ENCODE measurements at places on chromosomes 7 and 10.

DNA sequence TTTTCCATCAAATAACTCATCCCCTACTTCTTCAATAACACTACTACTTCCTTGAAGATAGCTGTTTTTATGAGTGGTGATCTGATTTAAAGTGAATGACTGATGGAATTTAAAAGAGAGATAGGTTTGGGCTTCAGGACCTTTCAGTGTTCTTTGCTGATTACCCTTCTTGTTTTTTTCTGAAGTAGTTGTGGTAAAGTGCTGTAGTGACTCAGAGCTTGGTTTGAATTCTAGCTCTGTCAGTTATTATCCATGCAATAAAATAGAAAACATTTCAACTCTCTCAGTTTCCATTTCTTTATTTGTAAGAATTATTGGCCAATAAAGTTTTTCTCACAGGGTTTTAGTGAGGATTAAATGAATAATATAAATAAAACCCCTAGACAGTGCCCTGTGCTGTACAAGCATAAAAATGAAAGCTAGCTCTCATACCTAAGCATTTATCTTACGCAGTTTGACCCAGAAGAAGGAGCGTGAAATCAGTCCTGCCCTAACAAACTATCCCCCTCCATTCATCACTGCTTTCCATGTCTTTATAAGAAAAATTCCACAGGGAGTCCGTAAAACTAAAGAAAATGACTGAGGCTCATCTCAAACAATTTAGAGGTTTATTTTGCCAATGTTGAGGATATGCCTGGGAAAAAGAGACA is 25.1 kb upstream of the AKAP9 start:
- DNase-seq = no peak

DNA sequence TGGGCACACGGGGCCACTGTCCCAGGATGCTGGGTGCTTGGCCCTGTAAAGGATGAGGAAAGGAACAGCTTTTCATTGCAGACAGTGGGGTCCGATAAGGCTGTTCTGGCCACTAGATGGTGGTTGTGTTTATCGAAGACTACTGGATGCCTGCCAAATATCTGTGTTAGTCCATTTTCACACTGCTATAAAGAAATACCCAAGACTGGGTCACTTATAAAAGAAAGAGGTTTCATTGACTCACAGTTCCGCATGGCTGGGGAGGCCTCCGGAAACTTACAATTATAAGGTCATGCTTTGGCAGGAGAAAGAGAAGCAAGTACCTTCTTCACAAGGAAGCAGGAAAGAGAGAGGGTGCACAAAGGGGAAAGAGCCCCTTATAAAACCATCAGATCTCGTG is 32.2 kb upstream of the GARS1 start:
- DNase-seq = no peak

- no peak for DNase-seq
Observed at GRCh38 chr7:158536871-158537515, 50.6 kb downstream of the PTPRN2 start.

- no peak for DNase-seq
Observed at GRCh38 chr7:149385195-149385950, 75.5 kb downstream of the ZNF777 start.

DNA sequence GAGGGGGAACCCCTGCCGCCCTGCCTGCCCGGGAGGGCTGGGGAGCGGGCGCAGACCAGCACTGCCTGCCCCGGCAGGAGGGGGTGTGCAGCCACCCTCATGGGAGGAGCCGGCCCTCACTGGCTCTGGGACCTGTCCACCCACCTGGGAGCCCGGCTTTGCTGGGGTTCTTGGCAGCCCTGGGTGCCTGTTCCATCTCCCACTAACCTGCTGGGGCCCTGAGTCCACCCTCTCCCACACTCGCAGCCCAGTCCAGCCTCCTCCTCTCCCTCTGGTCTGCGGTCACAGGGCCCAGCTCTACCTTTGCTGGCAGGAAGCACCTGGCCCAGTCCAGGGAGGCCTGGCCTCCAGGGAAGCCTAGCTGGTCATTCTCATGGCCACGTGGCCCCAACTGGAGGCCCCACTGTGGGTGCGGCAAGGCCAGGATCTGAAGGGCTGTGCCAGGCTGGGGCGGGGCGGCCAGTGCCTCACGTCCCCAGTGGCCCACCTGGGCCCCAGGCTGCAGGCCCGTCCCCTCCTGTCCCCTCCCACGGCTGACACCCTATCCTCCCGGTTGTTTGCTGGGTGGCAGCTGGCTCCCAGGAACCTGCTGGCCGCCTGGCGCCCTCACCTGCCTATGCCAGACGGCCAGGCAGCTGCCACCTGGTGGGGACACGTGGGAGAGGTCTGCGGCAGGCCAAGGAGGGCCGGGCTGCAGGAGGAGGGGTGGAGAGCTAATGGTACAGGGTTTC is at the start of gene TMEM184A:
Gene TMEM184A, minus strand, starts transcription at position 393 of the 731 bp plus-strand sequence. CDS start 721 bp downstream, outside the sequence.
- no peak for DNase-seq

- DNase-seq = no peak
Observed at GRCh38 chr7:149716932-149717307, 56.5 kb downstream of the ZNF467 start.

DNA sequence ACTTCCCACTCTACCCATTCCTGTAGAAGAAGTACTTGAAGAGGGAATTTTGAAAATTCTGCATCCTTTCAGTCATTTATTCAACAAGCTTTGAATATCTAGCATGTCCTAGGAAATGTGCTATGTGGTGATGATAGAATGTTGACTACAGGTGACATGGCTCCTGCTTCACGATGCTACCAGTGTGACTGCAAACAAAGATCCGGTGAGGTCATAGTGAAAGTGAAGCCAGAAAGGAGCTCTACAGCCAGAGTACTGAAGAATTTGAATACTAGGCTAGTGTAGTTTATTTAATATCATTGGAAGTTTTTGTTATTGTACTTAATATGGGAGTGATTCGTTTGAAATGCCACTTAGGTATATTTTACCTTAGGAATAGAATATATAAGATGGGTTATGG is 348.1 kb downstream of the TFEC start:
- no peak for DNase-seq

DNA sequence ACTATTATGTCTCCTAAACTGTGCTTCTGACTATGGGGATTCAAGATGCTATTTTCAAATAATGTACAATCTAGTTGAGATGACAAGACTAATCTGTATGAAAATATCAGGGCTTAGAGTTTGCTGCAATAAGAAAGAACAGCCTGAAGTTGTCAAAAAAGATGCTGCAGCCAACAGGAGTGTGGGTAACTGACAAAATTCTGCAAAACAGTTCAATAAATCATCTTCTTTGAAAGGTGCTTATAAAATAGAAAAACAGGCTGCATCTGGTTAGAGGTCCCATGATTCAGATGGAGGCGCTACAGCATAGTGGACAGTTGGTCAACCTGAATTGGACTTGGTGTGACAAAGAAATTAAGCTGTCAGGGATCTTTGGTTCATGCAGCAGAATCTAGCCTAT is 511.0 kb downstream of the XPNPEP1 start:
- DNase-seq = no peak

- no peak for DNase-seq
Observed at GRCh38 chr7:44984478-44984758, 5.6 kb upstream of the MYO1G start.

DNA sequence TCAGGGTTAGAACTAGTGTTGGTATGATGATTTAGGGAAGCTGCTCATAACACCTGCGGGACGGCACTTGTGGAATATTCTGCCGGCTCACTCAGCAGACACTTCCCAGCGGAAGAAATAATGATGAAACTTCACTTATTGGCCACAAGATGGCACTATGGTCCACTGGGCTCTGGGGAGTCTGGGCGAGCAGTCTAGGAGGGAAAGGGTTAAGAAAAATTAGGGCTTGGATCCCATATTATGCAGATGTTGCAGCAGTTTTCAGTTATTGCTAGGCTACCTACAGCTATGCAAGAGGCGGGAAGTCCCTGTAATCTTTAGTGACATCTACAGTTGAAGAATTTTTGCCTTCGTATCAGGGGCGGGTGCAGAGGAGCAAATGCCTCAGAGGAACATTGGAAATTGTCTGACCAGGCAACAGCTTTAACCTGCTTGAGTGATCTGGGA is 238.7 kb upstream of the PRSS58 start:
- DNase-seq = peak; percentile 16

- DNase-seq = no peak
Observed at GRCh38 chr7:128827248-128827958, 2.8 kb upstream of the FLNC start.

GRCh38 chr10:132859084-132859855 is 73.3 kb upstream of the NKX6-2 start:
- no peak for DNase-seq

DNA sequence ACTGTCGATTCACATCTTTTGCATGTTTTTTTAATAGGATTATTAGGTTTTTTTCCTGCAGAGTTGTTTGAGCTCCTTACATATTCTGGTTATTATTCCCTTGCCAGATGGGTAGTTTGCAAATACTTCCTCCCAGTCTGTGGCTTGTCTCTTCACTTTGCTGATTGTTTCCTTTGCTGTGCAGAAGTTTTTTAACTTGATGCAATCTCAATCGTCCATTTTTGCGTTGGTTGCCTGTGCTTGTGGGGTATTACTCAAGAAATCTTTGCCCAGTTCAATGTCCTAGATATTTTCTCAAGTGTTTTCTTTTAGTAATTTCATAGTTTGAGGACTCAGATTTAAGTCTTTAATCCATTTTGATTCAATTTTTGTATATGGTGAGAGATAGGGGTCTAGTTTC is 95.4 kb downstream of the TBXAS1 start:
- DNase-seq = no peak

- peak; percentile 84 for DNase-seq
Observed at GRCh38 chr7:129611246-129612111, at the start of gene NRF1. Gene NRF1, plus strand, starts transcription at chr7:129611720. Its CDS starts 45,632 bp downstream, at chr7:129657352.

DNA sequence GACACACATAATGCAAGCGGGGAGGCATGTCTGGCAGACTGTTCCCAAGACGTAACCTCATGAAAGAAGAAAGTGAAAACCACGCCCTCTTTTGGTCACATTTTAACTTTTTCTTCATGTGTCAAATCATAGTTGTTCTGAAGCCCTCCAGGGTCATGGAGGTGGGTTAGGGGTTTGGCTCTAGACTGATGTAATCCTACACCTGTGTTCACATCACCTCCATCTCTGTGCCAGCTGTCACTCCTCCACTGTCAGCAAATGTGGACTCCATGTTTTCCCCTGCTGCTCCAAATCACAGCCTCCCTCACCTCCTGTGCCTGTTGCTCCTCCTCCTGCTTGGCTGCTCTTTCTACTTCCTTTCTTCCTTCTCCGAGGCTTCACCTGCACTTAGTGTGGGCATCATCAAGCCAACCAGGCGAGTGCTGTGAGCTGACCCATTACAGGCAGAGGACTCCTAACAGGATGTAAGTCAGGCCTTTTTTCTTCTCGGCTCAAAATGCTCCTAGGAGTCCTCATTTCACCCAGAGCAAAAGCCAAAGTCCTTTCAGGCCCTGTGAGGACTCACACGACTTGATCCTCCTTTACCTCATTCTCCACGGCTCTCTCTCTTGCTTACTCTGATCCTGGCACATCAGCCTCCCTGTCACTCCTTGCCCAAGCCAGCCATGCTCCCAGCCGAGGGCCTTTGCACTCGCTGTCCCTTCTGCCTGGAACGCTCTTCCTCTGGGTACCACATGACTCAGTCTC is 66.4 kb upstream of the IFRD1 start:
- no peak for DNase-seq

DNA sequence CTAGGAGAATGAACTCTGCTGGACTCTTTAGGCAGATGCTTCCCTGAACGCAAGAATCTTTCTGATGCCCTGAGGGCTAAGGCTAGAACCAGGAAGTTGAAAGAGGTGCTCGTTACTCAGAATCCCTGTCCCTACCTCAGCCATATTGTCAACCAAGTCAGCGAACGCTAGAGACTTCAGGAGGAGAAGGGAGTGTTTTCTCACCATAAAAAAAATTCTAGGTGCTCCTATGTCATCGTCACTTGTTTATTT is 359.4 kb downstream of the PRPF18 start:
- DNase-seq = no peak

DNA sequence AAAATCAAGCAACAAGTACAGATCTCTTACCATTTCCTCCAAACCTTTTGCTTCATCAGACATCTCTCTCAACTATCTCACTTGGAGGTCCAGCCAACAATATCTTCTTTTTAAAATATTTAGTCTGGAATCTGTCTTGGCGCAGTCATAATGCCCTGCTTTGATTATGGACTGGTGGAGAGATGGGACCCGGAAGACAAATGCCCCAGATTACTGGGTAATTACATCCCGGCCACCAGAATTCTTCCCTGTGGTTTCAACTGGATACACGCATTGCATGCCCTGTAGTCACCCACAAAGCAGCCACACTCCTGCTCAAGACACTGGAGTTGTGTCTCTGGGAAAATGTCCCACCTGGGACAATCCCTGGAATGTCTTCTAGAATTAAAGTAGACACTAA is 65.5 kb downstream of the BPGM start:
- no peak for DNase-seq

DNA sequence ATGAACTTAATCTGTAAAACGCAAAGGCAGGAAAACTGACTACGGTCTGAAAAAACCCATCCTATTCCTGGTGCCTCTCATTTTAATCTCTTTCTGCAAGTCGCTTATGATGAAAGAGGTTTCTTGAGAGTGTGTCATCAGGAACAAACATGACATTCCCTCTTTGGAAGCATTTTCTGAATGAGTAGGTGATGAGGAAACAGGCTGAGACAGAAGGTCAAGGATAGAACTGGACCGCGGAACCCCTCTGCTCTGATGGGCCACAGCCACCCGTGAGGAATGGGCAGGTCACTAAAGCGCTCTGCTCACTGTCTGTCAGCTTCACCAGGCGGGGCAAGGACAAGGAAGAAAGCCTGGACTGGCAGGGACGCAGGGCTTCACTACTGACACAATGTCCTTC is 28.6 kb downstream of the BEND7 start:
- DNase-seq = no peak

GRCh38 chr7:142454862-142455261 is 197.0 kb upstream of the PRSS58 start:
- no peak for DNase-seq

GRCh38 chr10:11225935-11226334 is 208.3 kb downstream of the CELF2 start:
- DNase-seq = no peak

- DNase-seq = no peak
Observed at GRCh38 chr10:68086910-68087684, 12.0 kb upstream of the HERC4 start.

DNA sequence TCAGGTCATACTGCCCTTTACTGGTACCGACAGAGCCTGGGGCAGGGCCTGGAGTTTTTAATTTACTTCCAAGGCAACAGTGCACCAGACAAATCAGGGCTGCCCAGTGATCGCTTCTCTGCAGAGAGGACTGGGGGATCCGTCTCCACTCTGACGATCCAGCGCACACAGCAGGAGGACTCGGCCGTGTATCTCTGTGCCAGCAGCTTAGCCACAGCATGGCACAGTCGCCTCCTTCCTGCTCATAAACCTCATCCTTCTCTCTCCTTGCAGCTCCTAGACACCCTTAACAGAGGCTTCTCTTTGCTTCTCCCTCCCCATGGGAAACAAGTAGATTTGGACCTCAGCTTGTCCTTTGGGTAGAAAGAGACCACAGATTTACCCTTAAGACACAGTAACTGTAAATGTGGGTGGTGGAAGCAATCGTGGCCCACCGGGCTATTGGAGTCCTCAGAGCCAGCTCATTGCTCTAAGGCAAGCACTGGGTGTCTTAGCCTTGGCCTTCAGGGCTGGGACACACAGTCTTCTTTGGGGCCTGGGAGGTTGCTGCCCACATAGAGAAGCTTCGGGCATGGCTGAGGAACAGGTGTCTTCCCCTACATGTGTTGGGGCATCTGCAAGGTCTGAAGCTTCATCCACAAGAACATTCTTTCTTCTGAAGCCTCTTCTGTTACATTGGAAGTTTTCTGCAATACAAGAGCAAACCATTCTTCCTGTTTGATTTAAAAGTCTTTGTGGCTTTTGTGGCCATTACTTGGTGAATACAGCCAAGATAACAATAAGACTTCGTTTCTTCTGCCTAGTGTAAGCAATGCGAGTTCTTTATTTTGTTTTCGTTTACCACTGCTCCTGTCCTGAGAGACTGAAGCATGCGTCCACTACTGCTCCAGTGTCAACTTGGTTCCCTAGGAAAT is 95.5 kb upstream of the PRSS58 start:
- DNase-seq = no peak

Measured in hippocampal formation (tissue), 2 donors.